Osteocyte (in vitro differentiated cells): ENCODE measurements at places on chromosomes 3 and 15. TPM values are rescaled to one million over a fixed set of nuclear protein-coding genes. Genes with fewer than 3 reads are reported as not detected.

DNA sequence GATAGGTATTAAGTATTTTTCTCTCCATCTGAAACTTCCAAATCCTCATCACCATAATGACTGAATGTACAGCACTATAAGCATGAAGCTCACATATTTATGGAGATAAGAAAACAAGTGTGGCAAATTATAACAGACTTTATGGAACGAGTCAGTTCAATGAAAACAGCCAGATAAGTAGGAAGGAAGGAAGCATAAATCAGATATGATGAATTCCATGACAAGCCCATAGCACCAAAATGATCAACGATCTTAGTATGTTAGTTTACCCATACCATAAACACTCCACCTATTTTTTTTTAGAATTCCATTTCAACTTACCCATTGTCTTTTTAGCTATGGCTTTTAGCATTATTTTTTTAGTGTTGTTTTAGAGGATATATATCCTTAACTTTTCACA lies 169.5 kb downstream of the TNIK start:
- no peaks in the 10 kb centered on the region for H3K36me3 ChIP-seq
- H3K27ac ChIP-seq, result no peak overlapping the region
- H3K4me3 ChIP-seq, result no peak overlapping the region
- H3K27me3 ChIP-seq, result no peaks in the 10 kb centered on the region
- H3K4me1 ChIP-seq, result peaks cover 38% of the 10 kb centered on the region
- no peak for DNase-seq

DNA sequence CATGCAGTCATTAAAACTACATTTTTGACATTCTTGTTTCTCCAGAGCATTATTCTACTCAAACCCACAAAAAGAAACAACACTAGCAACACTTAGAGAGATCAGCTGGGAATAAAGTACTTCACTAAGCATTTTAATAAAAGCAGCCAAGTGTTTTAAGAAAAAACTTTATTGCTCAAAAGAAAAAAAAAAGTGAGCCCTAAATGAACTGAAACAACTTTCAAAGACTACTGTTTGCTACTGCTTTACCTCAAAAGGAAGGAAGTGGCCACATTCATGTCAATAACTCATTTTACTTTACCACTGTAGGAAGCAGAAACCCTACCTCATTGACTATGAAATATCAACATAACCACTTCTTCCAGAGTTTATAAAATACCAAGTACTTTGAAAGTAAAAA lies 91.3 kb downstream of the UACA start:
- peaks cover 49% of the 10 kb centered on the region for H3K36me3 ChIP-seq
- H3K27ac ChIP-seq, result peak overlapping the region; percentile 36
- no peak overlapping the region for H3K4me3 ChIP-seq

- H3K27ac ChIP-seq, result peak overlapping the region; percentile 84
- H3K4me1 ChIP-seq, result peaks cover 62% of the 10 kb centered on the region
- no peak for DNase-seq
- H3K4me3 ChIP-seq, result no peak overlapping the region
- no peaks in the 10 kb centered on the region for H3K27me3 ChIP-seq
These were observed 24.2 kb downstream of the HDAC11 start for GRCh38 chr3:13504161-13504831.

The DHX30 gene
- total RNA-seq, result 78.9 and 83.5 TPM in 2 replicates

DNA sequence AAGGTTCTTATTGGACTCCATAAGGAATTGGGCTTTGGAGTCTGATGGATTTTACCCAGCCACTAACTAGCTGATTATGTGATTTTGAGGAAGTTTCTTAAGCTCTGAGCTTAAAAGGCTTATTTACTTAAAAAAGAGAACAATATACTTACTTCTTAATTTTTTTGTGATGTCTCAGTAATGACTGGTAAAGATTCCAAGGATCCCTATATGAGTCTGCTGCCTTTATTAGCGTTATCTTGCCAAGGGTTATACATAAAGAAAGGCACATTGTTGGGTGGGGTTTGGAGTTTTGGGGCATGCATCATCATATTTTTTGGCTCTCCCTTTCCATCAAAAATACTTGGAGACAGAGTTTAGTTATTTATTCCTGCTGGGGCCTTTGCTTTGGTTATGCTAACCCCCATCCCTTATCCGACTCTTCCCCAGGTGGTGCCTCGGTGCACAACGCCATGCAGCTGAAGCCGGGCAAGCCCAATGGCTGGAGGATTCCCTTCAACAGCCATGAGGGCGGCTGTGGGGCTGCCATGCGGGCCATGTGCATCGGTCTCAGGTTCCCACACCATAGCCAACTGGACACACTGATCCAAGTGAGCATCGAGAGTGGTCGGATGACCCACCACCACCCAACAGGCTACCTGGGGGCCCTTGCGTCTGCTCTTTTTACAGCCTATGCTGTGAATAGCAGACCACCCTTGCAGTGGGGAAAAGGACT lies 6.7 kb downstream of the ADPRH start:
- H3K27me3 ChIP-seq, result peaks cover 2% of the 10 kb centered on the region
- no peaks in the 10 kb centered on the region for H3K36me3 ChIP-seq
- H3K4me1 ChIP-seq, result no peaks in the 10 kb centered on the region

GRCh38 chr3:59310736-59311135 lies 260.9 kb upstream of the CFAP20DC start:
- no peak for DNase-seq
- no peaks in the 10 kb centered on the region for H3K4me1 ChIP-seq
- peaks cover 12% of the 10 kb centered on the region for H3K27me3 ChIP-seq
- no peaks in the 10 kb centered on the region for H3K36me3 ChIP-seq

The SLC22A13 gene
- total RNA-seq, result 0.99 and 1.2 TPM in 2 replicates

GRCh38 chr3:110971010-110971601 lies 100.5 kb upstream of the NECTIN3 start:
- no peak overlapping the region for H3K4me3 ChIP-seq
- H3K27me3 ChIP-seq, result no peaks in the 10 kb centered on the region
- no peak for DNase-seq
- H3K27ac ChIP-seq, result no peak overlapping the region

DNA sequence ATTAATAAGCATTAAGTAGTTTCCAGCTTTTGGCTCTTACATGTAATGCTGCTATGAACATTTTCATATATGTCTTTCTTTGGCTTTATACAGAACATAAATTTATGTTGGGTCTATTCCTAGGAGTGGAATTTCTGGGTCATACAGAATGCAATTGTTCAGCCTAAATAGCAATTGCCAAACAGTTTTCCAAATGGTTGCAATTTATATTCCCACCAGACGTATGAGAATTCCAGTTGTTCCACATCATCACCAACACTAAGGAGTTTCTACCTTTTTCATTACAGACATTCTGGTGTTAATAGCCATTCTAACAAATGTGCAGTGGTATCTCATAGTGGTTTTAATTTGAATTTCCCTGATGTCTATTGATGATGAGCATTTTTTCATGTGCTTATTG lies 160.1 kb upstream of the TMC3 start:
- DNase-seq, result no peak
- peaks cover 5% of the 10 kb centered on the region for H3K27me3 ChIP-seq
- H3K4me1 ChIP-seq, result peaks cover 35% of the 10 kb centered on the region
- H3K27ac ChIP-seq, result no peak overlapping the region
